Activated CD4-positive, alpha-beta T cell treated with anti-CD3 and anti-CD28 coated beads, Interleukin-2, Interleukin-4, amounts not matched to agents 100 ng/mL and 50 ng/mL, durations not matched to agents 16 hours and 8 hours (primary cell): ENCODE measurements at places on chromosomes 1 and 21.

DNA sequence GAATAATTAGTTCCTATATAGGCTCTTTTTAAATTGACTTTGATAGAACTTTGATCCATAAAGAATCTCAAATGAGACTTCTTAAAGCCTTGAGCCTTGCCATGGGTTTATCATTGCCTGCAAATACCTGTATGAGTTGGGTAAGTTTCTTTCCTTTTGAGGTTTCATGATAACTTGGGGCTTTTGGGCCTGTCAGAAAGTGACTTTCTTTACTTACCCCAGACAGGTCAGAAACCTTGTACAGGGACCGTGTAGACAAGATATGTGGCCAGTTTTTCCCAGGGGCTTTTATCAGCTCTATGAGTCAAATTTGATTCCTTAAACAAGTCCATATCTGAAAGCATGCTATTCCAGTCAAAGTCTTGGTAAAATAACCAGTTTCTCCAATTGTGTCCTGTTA is 17.3 kb downstream of the KCTD3 start:
- no peak for DNase-seq

- no peak for DNase-seq
These were observed 1.3 kb downstream of the PRDM16 start for GRCh38 chr1:3070309-3070643.

DNA sequence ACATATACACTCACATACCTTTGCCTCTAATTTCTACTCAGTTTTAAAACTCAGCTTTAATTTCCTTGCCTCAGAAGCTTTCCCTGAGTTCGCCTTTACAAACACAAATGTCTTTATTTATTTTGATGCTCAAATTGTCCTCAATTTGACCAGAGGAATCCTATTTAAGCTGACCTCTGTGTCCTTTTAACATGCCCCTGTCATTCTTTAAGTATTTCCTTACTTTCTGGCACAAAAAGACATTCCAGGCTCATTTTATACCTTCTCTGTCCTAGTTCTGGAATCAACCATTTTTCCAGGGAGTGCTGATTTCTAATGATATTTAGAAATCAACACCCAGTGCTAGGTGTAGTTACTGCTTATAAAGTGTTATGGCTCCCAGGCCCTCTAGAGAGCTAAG is 82.5 kb downstream of the OSBPL9 start:
- no peak for DNase-seq

DNA sequence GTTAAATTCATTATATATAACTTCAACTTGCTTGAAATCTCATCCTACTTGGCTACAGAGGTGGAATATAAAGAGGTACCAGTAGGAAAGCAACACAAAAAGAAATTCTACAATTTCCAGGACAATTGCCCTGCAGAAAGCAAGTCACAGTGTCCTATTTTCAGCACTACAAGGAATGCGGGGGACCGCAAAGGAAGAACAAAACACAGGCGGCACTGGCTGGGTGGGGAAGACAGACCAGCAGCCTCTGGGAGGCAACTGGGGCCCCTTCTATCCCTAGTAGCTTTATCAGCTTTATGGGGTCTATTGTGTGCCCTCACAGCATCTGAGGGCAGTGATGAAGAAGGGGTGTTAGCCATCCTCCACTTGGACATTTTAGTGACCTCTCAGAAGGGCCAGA is 30.5 kb downstream of the SLC9A1 start:
- no peak for DNase-seq

GRCh38 chr21:16372586-16372985 is 642.8 kb downstream of the USP25 start:
- DNase-seq: no peak

- no peak for DNase-seq
These were observed 8.0 kb downstream of the PHLDA3 start for GRCh38 chr1:201460814-201461644.

- no peak for DNase-seq
These were observed 28.4 kb upstream of the FHAD1 start for GRCh38 chr1:15218287-15219279.

DNA sequence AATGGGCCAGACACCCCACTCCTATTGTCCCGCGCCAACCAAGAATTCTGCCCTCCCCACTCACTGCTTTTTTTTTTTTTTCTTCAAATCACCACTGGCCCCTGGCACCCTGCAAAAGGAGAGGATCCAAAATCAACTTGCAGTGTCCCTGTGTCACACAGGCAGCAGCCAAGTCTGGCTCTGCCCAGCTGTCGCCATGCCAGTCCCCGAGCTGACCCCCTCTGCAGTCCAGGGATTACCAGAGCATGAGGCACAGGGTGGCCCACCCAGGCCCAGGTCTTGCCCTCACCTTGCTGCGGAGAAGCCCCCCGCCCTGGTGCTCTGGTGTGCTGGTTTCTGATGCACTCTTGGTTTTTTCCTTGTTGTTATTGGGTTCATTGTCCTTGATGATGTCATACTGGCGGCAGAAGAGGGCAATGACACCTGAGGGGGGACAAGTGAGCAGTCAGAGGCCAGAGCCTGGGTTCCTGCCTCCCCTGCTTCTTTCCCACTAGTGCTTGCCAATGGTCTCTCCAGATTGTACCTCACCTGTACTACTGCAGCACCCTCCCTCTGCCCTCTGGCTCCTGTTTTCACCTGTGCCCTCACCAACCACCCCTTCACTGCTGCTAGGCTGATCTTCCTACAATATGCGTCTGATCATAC is 6.2 kb downstream of the FNDC5 start:
- DNase-seq: no peak

GRCh38 chr1:91895832-91896556 is 10.0 kb upstream of the TGFBR3 start:
- DNase-seq: no peak

DNA sequence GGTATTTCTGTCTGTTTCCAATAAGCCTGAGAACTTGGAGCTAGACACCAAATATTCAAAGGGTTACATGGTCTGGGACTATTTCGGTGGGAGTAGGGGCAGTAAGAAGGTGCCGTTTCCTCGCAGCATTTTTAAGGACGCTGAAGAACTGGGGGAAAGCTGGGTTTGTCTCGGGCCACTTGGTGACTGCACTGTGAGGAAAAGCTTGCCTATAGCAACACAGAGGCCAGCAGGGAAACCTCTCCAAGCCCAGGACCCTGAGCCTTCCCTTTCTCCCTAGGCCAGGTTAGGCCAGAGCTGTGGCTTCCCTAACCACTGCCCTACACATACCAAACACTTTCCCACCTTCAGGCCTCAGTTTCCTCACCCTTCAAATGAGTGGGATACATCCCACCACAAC is 3.3 kb downstream of the GLIS1 start:
- no peak for DNase-seq

DNA sequence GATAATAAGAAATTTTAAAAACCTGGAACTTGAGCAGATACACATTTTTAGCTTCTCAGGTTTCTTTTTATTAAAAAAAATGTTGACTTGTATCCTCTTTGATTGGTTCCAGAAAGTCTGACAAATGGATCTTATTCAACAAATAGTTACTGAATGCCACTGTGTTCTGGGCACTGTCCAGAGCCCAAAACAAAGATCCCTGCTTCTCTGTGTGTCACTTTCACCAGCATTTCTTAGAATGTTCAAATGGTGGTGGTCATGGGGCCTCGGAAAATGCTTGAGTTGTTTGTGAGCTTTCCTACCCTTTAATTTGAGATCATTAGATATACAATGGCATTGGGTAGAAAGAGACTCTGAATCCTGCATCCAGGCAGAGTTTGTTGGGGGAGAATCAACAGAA is 19.9 kb downstream of the ACTN2 start:
- no peak for DNase-seq

DNA sequence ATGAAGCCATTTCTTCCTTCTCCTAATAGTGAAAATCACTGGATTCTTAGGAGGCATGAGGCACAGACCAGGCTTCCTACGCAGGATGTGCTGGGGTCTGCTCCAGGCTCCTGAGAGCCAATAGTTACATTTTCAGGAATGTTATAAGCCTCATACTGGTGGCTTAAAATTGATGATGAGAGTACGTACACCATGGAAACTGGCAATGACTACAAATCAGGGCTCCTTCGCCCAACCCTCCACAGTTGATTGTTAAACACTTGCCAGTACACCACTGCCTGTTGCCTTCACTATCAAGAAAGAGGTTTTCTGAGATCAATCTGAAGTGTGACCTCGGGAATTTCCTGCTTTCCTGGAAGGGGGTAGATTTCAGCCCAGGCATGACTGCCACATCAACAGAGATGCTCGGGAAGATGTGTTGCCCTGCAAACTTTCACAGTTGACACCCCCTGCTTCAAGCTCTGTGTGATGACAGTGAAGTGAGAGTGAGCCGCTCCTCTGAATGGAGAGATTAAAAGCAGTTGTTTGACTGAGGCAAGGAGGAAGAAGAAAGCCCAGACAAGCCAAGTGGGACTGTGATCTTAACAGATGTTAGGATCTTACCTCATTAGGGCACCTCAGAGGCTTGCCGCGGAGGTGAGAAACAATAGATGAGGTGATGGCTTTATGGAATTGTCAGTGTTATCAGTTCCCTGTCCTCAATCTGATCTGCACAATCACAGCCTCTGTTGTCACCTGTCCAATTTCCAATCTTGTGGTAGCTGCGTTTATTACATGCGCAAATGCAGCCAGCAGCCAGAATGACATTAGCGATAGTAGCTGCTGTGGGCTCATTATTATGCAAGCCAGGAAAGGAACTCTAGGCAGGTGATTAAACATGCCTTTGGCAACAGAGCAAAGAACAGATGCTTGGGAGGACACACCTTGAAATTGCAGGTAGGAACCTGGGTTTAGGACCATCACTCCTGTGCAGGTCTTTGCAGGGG is 277.3 kb downstream of the KAZN start:
- DNase-seq: no peak

GRCh38 chr21:26471099-26471471 is 102.0 kb downstream of the CYYR1 start:
- DNase-seq: no peak

DNA sequence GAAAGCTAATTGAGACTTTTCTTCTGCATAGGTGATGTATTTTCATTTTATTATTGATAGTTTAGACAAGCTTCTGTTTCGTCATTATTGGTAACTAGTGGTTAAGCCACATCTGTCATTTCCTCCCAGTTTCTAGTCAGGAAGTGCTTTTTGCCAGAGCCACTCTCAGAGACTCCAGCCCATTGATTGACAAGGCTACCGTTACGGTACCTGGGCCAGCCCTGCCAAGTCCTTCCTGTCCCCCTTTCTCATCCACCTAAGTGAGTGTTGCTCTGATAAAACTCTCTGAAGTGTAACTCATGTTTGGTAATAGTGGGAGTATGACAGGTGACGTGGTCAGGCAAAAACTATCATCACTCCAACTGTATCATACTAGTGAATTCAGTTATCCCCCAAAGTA is 29.6 kb upstream of the AGL start:
- peak; percentile 70 for DNase-seq

GRCh38 chr1:93775224-93775623 is 93.6 kb upstream of the BCAR3 start:
- no peak for DNase-seq

GRCh38 chr1:46223472-46223943 is 20.4 kb downstream of the LURAP1 start:
- peak; percentile 71 for DNase-seq

DNA sequence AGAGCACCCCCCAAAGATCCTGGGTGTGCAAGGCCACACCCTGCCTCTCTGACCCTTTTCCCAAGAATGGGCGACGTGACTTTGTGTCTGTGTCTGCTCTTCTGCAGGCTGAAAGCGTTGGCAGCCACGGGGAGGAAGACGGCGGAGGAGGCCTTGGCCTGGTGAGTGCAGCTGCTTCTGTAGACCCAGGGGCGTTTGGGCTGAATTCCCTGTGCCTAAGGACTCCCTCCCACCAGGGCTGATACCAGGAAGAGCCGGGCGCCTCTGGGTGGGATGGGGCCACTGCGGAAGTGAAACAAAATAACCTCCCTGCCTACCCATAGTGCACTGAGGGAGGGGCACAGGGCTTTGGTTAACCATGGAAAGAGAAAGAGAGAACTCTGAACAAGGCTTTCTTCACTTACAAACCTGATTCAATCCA is 2.5 kb downstream of the UBASH3A start:
- peak; percentile 81 for DNase-seq

- DNase-seq: no peak
These were observed 1.2 kb downstream of the RAB25 start for GRCh38 chr1:156062189-156062588.
